ENCODE measurements at places on chromosomes 3 and 15. TPM values are rescaled to one million over a fixed set of nuclear protein-coding genes. Genes with fewer than 3 reads are reported as not detected.

Gene NRG4
- 5.2 TPM for total RNA-seq

Gene ANKUB1
- total RNA-seq = not detected

Gene MYL3
- not detected for total RNA-seq

Gene GPR156
- total RNA-seq = 3.0 TPM

Gene CRYGS
- total RNA-seq = 4.4 TPM

Gene LYZL4
- total RNA-seq = not detected

Gene MNS1
- 16.2 TPM for total RNA-seq

Gene SHC4
- total RNA-seq = 0.44 TPM

Gene ZMYND10
- total RNA-seq = 8.7 TPM

Gene ZKSCAN7
- total RNA-seq = 0.83 TPM

Gene CCR3
- total RNA-seq = 3.1 TPM

Gene TMEM266
- 0.38 TPM for total RNA-seq

Gene USP13
- total RNA-seq = 24.7 TPM

Gene GABPB1
- 21.7 TPM for total RNA-seq

Gene SLC28A2
- total RNA-seq = not detected

DNA sequence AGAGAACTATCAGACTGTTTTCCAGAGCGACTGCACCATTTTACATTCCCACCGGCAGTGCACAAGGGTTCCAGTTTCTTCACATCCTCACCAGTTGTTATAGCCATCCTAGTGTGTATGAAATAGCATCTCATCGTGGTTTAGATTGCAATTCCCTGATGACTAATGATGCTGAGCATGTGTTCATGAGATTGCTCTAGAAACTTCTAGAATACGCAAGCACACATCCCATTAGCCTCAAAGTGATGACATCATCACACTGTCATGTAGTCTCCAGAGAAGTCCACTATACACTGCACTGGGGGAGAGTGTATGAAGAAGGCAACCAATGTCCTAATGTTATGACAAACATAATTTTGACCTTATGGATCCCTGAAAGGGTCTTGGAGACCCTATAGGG lies 30.1 kb downstream of the FBLN2 start:
- peaks cover 31% of the 10 kb centered on the region for H3K4me1 ChIP-seq
- no peak overlapping the region for H3K27ac ChIP-seq
- no peak overlapping the region for H3K4me3 ChIP-seq
- no peaks in the 10 kb centered on the region for H3K36me3 ChIP-seq
- no peaks in the 10 kb centered on the region for H3K27me3 ChIP-seq

DNA sequence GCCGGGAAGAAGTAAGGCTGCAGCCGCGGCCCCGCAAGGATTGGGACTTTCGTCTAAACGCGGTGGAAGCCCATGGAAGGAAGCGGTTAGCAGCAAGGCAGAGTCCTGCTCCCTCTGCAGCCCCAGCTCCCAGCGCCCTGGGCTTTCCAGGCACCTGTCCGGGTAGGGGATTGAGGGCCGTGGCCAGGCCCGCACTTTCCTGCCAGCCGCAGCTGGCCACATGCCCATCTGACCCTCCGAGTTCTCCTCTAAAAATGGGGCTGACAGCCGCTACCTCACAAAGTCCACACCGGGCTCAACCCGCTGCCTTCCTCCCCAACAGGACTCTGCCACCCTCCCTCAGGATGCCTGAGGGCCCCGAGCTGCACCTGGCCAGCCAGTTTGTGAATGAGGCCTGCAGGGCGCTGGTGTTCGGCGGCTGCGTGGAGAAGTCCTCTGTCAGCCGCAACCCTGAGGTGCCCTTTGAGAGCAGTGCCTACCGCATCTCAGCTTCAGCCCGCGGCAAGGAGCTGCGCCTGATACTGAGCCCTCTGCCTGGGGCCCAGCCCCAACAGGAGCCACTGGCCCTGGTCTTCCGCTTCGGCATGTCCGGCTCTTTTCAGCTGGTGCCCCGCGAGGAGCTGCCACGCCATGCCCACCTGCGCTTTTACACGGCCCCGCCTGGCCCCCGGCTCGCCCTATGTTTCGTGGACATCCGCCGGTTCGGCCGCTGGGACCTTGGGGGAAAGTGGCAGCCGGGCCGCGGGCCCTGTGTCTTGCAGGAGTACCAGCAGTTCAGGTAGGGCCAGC lies 1.9 kb downstream of the NEIL1 start:
- H3K4me1 ChIP-seq = no peaks in the 10 kb centered on the region
- peak overlapping the region; percentile 84 for H3K4me3 ChIP-seq
- H3K36me3 ChIP-seq = no peaks in the 10 kb centered on the region
- H3K27ac ChIP-seq = no peak overlapping the region
- DNase-seq = no peak

GRCh38 chr15:50251638-50252182 lies 13.8 kb downstream of the HDC start:
- H3K27ac ChIP-seq = no peak overlapping the region
- no peak for DNase-seq
- H3K36me3 ChIP-seq = no peaks in the 10 kb centered on the region
- peaks cover 13% of the 10 kb centered on the region for H3K4me1 ChIP-seq
- no peaks in the 10 kb centered on the region for H3K27me3 ChIP-seq
- H3K4me3 ChIP-seq = no peak overlapping the region

GRCh38 chr15:70569091-70569713 lies 194.2 kb downstream of the UACA start:
- H3K36me3 ChIP-seq = no peaks in the 10 kb centered on the region
- no peak for DNase-seq
- no peaks in the 10 kb centered on the region for H3K27me3 ChIP-seq
- no peak overlapping the region for H3K4me3 ChIP-seq

DNA sequence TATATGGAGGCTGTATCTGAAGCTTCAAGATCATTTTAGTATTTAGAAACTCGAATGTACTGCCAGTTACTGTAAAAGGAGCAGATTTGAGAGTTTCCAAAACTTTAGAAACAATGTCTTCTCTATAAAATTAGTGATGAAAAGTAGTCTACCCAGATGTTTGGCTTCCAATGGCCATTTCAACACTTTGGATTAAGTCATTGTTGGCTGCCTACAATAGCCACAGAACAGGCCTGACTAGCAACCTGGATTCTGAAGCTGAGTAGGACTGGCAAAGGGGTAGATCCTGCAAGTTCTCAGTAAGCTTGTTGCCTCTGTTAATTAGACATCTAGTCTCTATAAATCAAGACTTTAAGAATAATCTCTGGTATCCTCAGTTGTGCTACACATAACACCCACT lies 239.0 kb upstream of the KCNMB2 start:
- H3K27me3 ChIP-seq = no peaks in the 10 kb centered on the region
- no peaks in the 10 kb centered on the region for H3K36me3 ChIP-seq
- H3K4me1 ChIP-seq = no peaks in the 10 kb centered on the region

DNA sequence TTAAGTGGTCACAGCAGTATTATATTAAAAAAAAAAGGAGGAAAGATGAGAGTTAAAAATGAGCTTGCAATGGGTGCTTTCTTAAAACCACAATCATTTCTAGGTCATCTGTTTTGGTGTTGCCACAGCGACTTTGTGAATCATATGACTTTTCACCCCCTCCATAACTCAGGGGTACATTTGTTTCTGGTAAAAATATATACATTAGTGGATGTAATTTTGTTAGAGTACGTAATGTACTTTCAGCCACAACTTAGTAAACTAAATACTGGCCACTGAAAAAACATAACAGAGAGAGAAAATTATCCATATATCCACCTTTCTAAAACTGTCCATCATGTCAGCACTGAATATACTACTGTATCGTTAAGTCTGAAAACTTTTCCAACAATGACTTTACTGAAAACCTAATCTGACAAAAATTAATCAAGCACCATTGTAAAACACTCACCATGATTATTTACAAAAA lies 3.4 kb downstream of the ANKRD28 start:
- H3K4me3 ChIP-seq = peak overlapping the region; percentile 60
- DNase-seq = peak; percentile 34
- no peaks in the 10 kb centered on the region for H3K27me3 ChIP-seq
- H3K36me3 ChIP-seq = peaks cover 37% of the 10 kb centered on the region
- H3K4me1 ChIP-seq = peaks cover 70% of the 10 kb centered on the region

DNA sequence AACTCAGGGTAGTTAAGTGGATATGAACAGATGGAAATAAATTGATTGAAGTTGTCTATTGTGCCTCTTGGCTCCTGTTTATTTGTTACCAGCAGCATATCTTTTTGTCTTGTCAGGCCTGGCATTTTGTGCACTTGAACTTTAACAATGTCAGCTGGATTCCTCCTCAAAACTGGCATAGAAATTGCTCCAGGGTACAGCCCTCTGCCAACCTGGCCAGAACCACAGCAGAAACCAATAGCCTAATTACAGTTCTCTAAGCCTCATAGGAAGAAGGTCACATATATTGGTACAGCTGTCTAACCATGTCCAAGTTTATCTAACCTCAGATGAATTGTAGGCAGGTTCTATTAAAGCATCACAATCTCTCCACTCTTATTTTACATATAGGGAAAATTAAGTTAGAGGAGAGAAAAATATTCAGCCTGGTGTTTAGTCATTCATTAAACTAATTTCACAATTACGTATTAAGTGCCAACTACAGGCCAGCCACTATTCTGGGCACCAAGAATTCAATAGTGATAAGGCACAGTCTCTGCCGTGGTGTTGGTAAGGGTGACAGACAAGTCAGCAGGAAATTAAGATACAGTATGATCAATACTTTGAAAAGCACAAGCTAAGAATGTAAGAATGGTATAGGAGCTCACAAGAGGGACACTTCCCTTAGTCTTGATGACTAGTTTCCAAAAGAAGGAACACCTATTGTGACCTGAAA lies 452.9 kb upstream of the NECTIN3 start:
- no peak for DNase-seq
- H3K4me3 ChIP-seq = no peak overlapping the region
- no peaks in the 10 kb centered on the region for H3K36me3 ChIP-seq
- H3K4me1 ChIP-seq = no peaks in the 10 kb centered on the region

- H3K27me3 ChIP-seq = no peaks in the 10 kb centered on the region
- no peak for DNase-seq
- peaks cover 14% of the 10 kb centered on the region for H3K36me3 ChIP-seq
- H3K4me1 ChIP-seq = peaks cover 15% of the 10 kb centered on the region
- H3K27ac ChIP-seq = no peak overlapping the region
- H3K4me3 ChIP-seq = peak overlapping the region; percentile 92
These were observed 612 bp upstream of the C15orf40 start for GRCh38 chr15:83012076-83012426.

GRCh38 chr3:18778094-18778493 lies 353.0 kb upstream of the SATB1 start:
- H3K4me1 ChIP-seq = no peaks in the 10 kb centered on the region
- DNase-seq = no peak
- H3K27ac ChIP-seq = no peak overlapping the region
- no peaks in the 10 kb centered on the region for H3K36me3 ChIP-seq

- no peak overlapping the region for H3K4me3 ChIP-seq
- H3K4me1 ChIP-seq = no peaks in the 10 kb centered on the region
- no peak overlapping the region for H3K27ac ChIP-seq
- H3K27me3 ChIP-seq = no peaks in the 10 kb centered on the region
- H3K36me3 ChIP-seq = no peaks in the 10 kb centered on the region
These were observed 45.1 kb downstream of the PLXNA1 start for GRCh38 chr3:127027811-127028548.

DNA sequence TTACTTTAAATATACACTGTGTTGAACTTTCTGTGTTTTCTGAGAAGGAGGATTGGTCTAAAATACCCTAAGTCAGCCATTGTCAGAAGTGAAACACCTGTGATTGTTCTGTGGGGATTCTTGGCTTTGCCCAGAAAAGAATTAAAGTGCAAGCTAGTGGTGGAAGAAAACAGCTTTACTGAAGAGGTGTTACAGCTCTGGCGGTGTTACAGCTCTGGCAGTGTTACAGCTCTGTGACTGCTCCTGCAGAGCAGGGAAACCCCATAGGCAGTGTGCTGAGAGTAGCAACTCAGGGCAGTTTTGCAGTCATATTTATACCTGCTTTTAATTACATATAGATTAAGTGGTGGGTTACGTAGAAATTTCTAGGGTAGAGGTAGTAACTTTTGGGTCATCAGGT lies 66.6 kb downstream of the C3orf20 start:
- H3K27ac ChIP-seq = no peak overlapping the region
- H3K4me3 ChIP-seq = no peak overlapping the region
- peaks cover 25% of the 10 kb centered on the region for H3K27me3 ChIP-seq
- no peak for DNase-seq

DNA sequence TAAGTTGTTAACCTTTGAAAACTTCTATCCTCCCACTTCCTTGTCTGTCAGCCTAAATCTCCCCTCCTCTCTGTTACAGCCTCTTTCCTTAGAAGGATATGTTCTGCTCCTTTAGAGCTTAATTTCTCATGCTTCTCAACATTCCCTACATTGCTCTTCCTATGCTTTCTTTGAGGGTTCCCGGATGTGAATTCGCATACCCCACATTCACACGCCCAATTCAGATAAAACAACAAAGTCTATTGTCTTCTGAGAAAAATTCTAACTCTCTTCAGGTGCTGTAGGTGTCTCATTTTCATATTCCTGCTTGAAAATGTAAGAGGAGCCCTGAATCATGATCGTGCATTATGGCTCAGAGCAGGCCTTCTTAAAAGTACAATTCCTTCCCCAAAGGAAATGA lies 171.8 kb upstream of the DPH6 start:
- no peaks in the 10 kb centered on the region for H3K4me1 ChIP-seq
- no peak overlapping the region for H3K4me3 ChIP-seq
- no peak for DNase-seq
- H3K36me3 ChIP-seq = no peaks in the 10 kb centered on the region

- H3K4me1 ChIP-seq = no peaks in the 10 kb centered on the region
- no peaks in the 10 kb centered on the region for H3K36me3 ChIP-seq
- no peak for DNase-seq
- H3K27me3 ChIP-seq = no peaks in the 10 kb centered on the region
These were observed 16.9 kb upstream of the KLHL24 start for GRCh38 chr3:183618542-183618941.

GRCh38 chr3:61872077-61872706 lies 310.8 kb downstream of the PTPRG start:
- H3K4me1 ChIP-seq = no peaks in the 10 kb centered on the region
- H3K27me3 ChIP-seq = no peaks in the 10 kb centered on the region
- H3K27ac ChIP-seq = no peak overlapping the region
- H3K4me3 ChIP-seq = no peak overlapping the region
- H3K36me3 ChIP-seq = no peaks in the 10 kb centered on the region

- no peaks in the 10 kb centered on the region for H3K27me3 ChIP-seq
- H3K27ac ChIP-seq = peak overlapping the region; percentile 93
- peak overlapping the region; percentile 98 for H3K4me3 ChIP-seq
- H3K36me3 ChIP-seq = peaks cover 54% of the 10 kb centered on the region
- peaks cover 28% of the 10 kb centered on the region for H3K4me1 ChIP-seq
These were observed 695 bp downstream of the RPL32 start for GRCh38 chr3:12840591-12841148.

GRCh38 chr15:80835336-80835735 lies 56.2 kb downstream of the CEMIP start:
- peaks cover 25% of the 10 kb centered on the region for H3K4me1 ChIP-seq
- no peak for DNase-seq
- no peak overlapping the region for H3K4me3 ChIP-seq
- H3K27ac ChIP-seq = no peak overlapping the region
- H3K36me3 ChIP-seq = no peaks in the 10 kb centered on the region

GRCh38 chr15:98554272-98555172 lies 93.8 kb upstream of the IGF1R start:
- H3K4me3 ChIP-seq = no peak overlapping the region
- no peak overlapping the region for H3K27ac ChIP-seq
- H3K36me3 ChIP-seq = no peaks in the 10 kb centered on the region
- DNase-seq = no peak

GRCh38 chr3:15316998-15317435 lies 15.4 kb downstream of the SH3BP5 start:
- no peak overlapping the region for H3K4me3 ChIP-seq
- no peaks in the 10 kb centered on the region for H3K27me3 ChIP-seq

Data from PC-9 (cell line).